ENCODE measurements at places on chromosomes 5 and 9. TPM values are rescaled to one million over a fixed set of nuclear protein-coding genes. Genes with fewer than 3 reads are reported as not detected.

- peaks cover 15% of the 10 kb centered on the region for H3K27me3 ChIP-seq
- DNase-seq = no peak
- no peak overlapping the region for H3K4me3 ChIP-seq
- no peaks in the 10 kb centered on the region for H3K36me3 ChIP-seq
These were observed 5.4 kb downstream of the DMRT1 start for GRCh38 chr9:846852-847251.

- H3K36me3 ChIP-seq = no peaks in the 10 kb centered on the region
- no peak overlapping the region for H3K4me3 ChIP-seq
- H3K4me1 ChIP-seq = no peaks in the 10 kb centered on the region
- DNase-seq = no peak
- no peaks in the 10 kb centered on the region for H3K27me3 ChIP-seq
These were observed 237.1 kb downstream of the CACNA1B start for GRCh38 chr9:138114501-138115245.

ASPN gene
- total RNA-seq = 122 TPM

DNA sequence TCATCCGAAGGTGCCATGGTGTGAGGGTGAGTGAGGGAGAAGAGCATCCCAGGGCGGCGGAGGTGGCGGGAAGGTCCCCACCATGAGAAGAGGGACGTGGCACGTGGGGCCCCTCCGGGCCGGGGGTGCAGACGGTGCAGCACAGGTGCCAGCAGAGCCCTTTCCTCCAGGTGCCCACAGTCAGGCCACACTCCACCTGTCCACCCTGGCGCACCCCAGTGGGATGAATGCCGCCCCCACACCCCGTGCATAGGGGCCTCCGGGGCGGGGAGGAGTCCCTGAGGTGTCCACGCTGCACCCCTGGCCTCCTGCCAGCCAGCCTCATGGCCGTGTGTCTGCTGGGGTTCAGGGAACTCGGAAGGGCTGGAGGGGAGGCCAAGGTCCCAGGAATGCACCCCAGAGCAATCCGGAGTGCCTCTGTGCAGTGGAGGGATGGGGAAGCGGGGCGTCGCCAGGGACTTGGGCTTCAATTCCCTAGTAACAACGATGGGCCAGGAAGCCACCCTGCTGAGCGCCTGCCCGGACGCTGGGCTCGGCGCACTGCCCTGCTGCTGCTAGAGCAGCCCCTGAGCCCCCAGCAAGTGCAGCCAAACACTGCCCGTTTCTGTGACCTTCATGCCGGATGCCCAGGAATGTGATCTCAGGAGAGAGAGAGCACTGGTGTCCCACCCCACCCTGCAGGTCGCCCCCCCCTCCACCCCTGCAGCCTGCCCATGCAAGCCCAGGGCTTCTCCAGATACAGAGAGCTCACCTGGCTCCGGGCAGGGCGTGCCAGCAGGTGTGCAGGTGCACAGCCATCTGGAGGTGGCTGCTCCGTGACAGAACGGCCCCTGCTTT is 8.8 kb upstream of the NACC2 start:
- H3K27me3 ChIP-seq = no peaks in the 10 kb centered on the region
- no peak for DNase-seq

ELOVL7 gene
- 18.5 TPM for total RNA-seq

DNA sequence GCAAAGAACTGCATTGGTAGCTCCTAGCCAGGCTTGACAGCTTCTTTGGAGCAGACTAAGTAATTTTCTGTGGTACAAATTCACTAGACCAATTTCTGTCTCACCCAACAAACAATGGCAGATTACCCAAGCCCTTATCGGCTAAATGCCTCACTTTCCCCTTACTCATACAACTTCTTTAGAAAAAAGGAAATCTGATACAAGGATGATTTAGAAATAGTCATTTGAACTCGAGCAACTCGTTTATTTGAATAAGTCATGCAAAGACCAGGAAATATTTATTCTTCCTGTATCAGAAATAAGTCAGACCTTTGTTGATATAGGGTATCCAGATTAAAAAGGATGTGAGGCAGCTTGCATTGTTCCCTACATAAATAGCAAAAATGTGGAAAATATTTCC is 170.4 kb upstream of the CDH6 start:
- no peaks in the 10 kb centered on the region for H3K4me1 ChIP-seq
- H3K36me3 ChIP-seq = no peaks in the 10 kb centered on the region
- no peak overlapping the region for H3K4me3 ChIP-seq
- H3K27me3 ChIP-seq = no peaks in the 10 kb centered on the region

- H3K4me1 ChIP-seq = peaks cover 1% of the 10 kb centered on the region
- DNase-seq = no peak
- no peaks in the 10 kb centered on the region for H3K36me3 ChIP-seq
- no peak overlapping the region for H3K4me3 ChIP-seq
- H3K27ac ChIP-seq = no peak overlapping the region
- H3K27me3 ChIP-seq = no peaks in the 10 kb centered on the region
These were observed 272.2 kb downstream of the PLK2 start for GRCh38 chr5:58187432-58188261.

All from thoracic aorta (tissue), 2 donors.